ENCODE measurements at places on chromosomes 5 and 9. TPM values are rescaled to one million over a fixed set of nuclear protein-coding genes. Genes with fewer than 3 reads are reported as not detected.

The NR2F1-AS1 gene
- polyA plus RNA-seq, result 9.0 TPM

The THOC3 gene
- polyA plus RNA-seq, result 42.3 TPM

The MAPK9 gene
- 31.2 TPM for polyA plus RNA-seq

DNA sequence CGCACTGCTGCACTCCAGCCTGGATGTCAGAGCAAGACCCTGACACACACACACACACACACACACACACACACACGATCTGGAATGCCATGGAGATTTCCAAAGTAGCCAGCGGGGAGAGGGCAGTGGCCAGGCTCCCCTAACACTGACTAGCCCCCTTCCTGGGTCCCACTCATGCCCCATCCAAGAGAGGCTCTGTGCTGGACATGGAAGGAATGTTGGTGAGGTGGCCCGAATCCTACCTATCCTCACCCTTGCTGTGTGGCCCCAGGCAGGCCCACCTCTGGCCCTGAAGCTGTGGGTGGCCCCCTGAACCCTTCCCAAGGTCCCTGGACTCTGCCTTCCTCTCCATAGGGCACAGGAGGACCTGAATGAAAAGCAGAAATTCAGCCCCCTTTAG, 7.3 kb downstream of the BRD3 start:
- peak; percentile 48 for DNase-seq

- no peak for DNase-seq
These were observed 12.4 kb downstream of the SMAD5 start for GRCh38 chr5:136145030-136145429.

DNA sequence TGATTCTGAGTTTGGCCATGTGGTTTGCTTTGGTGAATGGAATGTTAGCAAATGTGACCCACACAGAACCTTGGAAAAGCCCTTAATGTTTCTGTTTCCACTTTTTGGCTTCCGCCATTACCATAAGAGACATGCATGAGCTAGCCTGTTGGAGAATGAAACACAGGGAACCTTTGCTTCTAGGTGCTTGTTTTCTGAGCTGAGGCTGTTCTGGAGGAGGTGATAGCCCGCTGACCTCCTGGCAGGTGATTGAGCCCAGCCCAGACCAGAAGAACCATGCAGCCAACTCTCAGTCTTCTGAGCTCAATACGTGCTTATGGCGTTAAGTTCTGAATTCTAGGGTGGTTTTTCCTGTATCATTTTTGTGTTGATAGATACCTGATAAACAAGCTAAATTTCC, 148.6 kb upstream of the KLF9 start:
- no peak for DNase-seq

GRCh38 chr5:138677782-138678181, 75.4 kb upstream of the CTNNA1 start:
- no peak for DNase-seq

DNA sequence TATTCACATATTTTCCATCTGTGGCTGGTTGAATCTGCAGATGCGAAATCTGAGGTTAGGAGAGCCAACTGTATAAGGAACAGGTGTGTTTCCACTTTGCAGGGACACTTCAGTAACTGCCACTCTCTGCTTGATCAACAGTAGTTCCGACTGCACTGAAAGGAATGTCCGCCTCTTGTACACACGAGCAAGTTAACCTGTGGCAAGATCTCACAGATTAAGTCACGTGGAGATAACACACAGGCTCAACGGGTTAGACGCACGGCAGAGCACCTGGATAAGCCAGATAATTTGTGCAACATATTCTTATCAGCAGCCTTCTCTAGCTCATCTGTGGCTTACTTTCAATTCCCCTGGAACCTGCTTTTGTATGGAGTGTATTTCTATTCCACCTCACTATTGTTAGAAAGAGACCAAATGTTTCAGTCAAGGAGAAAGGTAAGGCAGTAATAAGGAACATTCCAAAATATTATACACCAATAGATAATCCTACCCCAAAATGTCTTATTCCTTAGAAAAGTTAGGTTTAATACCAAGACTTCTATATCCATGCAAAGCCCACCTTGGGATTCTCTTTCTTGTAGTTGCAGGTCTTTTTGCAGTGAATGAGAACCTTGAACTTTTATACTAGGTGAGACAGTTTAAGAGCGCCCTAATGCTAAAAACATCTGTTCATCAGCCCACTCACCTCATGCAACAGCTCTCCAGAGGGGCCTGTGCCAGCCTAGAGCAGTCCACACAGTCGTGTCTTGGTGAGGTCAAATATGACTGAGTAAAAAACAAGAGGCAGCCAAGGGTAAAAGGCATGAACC, 6.5 kb upstream of the C9 start:
- DNase-seq, result no peak

DNA sequence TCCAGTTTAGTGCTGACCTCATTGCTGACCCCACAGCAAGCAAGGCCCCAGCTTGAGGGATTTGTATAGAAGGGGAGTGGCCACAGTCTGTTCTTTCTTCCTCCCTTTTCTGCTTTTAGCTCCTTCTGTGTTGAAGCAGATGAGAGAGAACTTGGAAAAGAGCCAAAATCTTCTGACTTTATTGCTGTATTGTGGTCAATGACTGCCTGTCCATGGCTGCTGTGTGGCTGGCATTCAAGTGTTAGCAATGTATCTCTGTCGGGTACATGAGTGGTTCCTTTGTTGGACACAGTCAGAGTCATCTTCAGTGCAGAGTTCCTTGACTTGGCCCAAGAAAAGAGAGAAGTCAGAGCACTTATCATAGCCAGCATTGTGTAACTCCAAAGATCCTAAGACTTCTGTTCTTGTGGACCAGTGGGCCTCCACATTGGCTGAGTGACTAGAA, 154.1 kb downstream of the LRRC70 start:
- DNase-seq, result no peak

Measured in sigmoid colon (tissue), 7 donors.